A549 treated with Mapracorat at 1 μM for 4 hours (cell line): ENCODE measurements at places on chromosomes 2 and 18. TPM values are rescaled to one million over a fixed set of nuclear protein-coding genes. Genes with fewer than 3 reads are reported as not detected.

USP34 gene
- total RNA-seq = 44.2 to 60.2 TPM (median 49.9 TPM) in 5 replicates

ALPP gene
- total RNA-seq = 5.1 to 7.2 TPM (median 6.8 TPM) in 5 replicates

UBE2E3 gene
- 67.4 to 80.8 TPM (median 72.6 TPM) in 5 replicates for total RNA-seq

ECEL1 gene
- total RNA-seq = 0.08 to 0.41 TPM (median 0.19 TPM) in 5 replicates

DNAH6 gene
- total RNA-seq = 0.02 to 0.12 TPM (median 0.05 TPM) in 5 replicates

CKAP2L gene
- 12.1 to 16.9 TPM (median 15.1 TPM) in 5 replicates for total RNA-seq

SLC9A2 gene
- 2.5 to 2.9 TPM (median 2.8 TPM) in 5 replicates for total RNA-seq

IL37 gene
- not detected in 5 replicates for total RNA-seq

NLRC4 gene
- 0.05 to 0.09 TPM (median 0.05 TPM) in 4 of 5 replicates, not detected in the other for total RNA-seq

IER3IP1 gene
- 15.0 to 27.9 TPM (median 17.2 TPM) in 5 replicates for total RNA-seq

CFAP53 gene
- 0.11 to 0.31 TPM (median 0.25 TPM) in 5 replicates for total RNA-seq

KCTD1 gene
- 35.6 to 39.5 TPM (median 37.9 TPM) in 5 replicates for total RNA-seq

MIB1 gene
- 5.8 to 11.2 TPM (median 8.0 TPM) in 5 replicates for total RNA-seq

PCARE gene
- total RNA-seq = not detected in 5 replicates

ARL5A gene
- total RNA-seq = 20.9 to 25.8 TPM (median 21.6 TPM) in 5 replicates

AOX1 gene
- 3.5 to 4.8 TPM (median 4.6 TPM) in 5 replicates for total RNA-seq

RRM2 gene
- total RNA-seq = 190 to 245 TPM (median 220 TPM) in 5 replicates

PDCD1 gene
- not detected in 5 replicates for total RNA-seq

TMEM198 gene
- total RNA-seq = 0.66 to 1.3 TPM (median 1.1 TPM) in 5 replicates

IL1A gene
- 0.14 to 0.28 TPM (median 0.21 TPM) in 5 replicates for total RNA-seq

GAL3ST2 gene
- total RNA-seq = 0.15 to 0.42 TPM (median 0.25 TPM) in 5 replicates

TXNDC2 gene
- 0.06 to 0.45 TPM (median 0.19 TPM) in 5 replicates for total RNA-seq
